ENCODE measurements at places on chromosomes 12 and 14.

- DNase-seq: no peak
These were observed 768 bp downstream of the METTL25 start for GRCh38 chr12:82359115-82359478.

DNA sequence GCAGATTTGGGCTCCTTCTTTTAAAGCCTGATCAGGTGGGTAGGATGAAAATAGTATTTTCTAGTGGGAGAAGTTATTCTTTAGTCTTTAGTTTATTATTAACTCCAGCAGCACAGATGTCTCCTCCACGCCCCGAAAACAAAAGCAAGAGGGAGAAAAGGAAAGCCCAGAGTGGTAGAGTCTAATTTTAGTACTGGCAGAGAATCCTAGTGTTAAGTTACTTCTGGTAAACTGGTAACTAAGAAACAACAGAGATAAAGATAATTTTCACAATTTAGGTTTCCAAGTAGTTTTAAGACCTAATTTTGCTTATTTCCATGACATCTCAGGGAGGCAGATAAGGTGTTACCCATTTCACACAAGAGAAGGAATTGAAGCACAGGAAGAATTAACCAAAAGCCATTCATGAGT, 16.3 kb downstream of the ATP5MC2 start:
- no peak for DNase-seq

- DNase-seq: no peak
These were observed 99.9 kb upstream of the SLC24A4 start for GRCh38 chr14:92223025-92223424.

DNA sequence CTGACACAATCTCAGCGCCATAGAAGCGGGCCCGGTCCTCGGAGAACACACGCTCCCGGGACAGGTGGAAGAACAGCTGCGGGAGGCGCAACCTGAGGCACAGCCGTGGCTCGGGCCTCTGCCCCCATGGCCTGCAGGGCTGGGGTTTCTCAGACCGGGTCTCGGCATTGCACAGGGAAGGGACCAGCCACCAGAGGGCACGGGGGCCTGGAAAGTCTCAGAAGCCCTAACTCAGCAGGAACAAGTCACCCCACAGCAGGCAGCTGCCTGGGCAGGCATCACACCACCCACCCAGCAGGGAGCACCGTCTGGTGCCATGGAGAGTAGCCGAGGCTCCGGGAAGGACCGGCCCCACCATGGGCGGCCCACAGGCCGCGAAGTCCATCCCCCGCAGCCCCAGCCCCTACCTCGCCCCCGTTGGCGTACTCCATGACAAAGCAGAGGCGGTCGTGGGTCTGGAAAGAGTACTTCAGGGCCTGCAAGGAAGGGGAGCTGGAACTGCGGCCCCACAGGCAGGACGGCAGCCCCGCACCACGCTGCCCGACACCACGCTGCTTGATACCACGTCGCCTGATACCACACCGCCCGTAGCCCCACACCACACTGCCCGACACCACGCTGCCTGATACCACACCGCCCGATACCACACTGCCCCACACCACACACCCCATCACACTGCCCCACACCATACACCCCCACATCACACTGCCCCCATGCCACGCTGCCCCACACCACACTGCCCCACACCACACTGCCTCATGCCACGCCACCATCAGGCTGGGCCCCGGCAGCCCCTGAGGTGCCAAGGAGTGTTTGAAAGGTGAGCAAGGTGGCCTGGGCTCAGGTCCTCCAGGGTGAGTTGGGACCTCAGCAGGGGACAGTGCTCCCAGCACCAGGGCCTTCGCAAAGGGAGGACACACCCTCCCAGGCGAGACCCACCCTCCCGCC, 20.8 kb downstream of the SIVA1 start:
- no peak for DNase-seq

DNA sequence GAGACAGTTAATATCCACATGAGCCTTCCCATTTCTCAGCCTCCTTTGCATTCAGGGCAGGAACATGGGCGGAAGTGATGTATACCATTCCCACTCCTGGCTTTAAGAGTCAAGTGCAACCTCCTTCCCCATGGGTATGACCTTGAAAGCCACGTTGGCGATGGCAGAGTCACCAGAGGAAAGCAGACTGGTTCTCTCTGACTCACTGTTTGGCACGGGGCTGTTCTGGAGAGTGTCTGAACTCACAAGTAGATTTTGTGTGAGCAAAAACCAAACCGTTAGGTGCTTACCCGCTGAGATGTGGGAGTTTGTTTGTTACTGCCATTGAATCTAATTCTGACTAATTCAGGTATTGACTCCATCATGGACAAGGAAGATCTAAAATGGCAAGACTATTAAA, 36.7 kb upstream of the PZP start:
- peak; percentile 74 for DNase-seq
